Natural killer cell (primary cell): ENCODE measurements at places on chromosomes 16 and 17.

DNA sequence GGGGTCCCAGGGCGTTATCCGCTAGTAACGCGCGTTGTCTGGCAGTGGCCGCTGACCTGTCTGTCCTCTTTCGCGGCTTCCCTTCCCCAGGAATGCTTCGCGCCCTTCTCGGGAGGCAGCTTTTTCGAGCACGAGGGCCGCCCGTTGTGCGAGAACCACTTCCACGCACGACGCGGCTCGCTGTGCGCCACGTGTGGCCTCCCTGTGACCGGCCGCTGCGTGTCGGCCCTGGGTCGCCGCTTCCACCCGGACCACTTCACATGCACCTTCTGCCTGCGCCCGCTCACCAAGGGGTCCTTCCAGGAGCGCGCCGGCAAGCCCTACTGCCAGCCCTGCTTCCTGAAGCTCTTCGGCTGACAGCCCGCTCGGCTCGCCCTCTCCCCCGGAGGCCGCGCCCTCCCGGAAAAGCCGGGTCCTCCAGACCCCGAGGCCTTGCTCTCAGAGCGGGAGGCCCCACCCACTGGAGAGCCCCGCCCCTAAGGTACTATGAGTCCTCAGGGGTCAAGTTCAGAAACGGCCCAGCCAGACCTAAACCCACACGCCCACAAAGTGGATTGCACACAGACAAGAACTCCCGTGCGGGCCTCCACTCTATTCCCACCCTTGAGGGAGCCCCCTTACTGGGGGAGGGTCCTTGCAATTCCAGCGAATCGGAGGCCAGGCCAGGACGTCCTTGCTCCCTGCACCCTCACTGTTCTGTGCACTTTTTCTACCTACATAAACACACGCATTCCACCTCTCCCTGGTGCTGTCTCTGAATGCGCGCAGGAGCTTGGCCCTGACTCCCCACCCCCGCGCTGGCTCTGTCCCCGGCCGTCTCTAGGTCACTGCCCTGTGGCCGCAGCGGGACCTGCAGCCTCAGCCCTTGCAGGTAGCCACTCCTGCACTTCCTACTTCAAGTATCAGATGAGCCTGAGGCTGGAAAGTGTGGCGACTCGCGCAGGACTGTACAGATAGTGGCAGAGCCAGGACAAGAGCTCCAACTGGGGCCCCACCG lies 5.4 kb upstream of the SLC5A2 start:
- peaks cover 26% of the 10 kb centered on the region for H3K4me1 ChIP-seq
- H3K27me3 ChIP-seq, result peaks cover 2% of the 10 kb centered on the region
- peak overlapping the region; percentile 60 for H3K4me3 ChIP-seq
- H3K36me3 ChIP-seq, result no peaks in the 10 kb centered on the region
- no peak overlapping the region for H3K27ac ChIP-seq

DNA sequence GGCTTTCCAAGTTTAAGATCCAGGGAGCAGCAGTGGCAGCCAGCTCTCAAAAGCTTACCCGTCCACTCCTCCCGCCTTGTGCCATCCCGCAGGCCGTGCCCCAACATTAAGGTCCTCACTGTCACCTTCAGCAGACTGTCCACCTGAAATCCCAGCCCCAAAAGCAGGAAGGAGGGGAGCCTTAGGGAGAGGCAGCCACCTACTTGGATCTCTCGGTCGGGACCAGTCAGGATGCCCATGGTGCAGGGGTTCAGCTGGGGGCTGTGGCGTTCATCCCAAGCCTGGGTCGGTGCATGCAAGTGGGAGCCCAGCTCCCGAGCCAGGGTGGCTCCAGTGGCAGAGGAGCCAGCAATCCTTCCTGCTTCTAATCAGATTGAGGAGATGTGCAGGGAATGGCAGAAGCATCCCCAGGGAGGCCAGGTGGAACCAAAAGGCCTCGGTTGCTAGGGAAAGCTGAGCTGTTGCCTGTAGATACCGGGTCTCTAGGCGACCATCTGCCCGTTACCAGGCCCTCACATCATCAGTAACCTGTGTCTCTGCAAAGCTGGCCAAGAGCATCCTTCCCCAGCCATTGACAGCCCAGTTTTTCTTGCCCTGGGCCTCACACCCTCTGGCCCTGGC lies 24.6 kb downstream of the CNGB1 start:
- no peaks in the 10 kb centered on the region for H3K4me1 ChIP-seq
- no peak for DNase-seq
- H3K27me3 ChIP-seq, result no peaks in the 10 kb centered on the region
- H3K36me3 ChIP-seq, result no peaks in the 10 kb centered on the region

DNA sequence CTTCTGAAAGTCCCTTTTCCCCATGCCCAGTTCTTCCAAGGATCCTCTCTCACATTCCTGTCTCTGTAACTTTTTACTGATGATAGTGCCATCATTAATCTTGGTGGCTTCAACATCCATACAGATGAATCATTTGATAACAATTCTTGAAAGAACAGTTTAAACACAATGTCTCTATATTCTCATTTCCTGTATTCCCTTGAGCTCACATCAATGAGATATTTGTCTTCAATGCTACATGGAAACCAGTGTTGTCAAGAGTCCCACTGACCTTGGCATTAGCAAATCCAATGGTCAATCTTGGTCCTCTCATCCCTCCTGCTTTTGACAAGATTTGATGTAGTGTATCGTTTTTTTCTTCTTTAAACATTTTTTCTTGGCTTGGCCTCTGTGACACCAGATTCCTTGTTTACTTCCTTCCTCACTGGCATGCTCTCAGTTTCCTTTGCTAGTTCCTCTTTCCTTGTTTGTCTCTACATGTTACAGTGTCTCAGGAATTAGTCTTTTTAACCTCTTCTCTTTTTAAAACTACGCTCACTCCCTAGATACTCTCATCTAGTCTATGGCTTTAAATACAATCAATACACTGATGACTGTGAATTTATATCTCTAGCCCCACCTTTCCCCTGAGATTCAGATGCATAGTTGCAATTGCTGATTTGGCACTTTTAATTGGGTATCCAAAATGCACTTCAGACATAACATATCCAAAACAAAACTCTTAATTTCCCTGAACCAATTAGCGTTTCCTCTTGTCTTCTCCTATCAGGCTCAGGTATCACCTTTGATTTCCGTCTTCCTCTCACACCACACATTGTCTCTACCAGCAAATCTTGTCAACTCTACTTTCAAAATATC lies 134.0 kb downstream of the MYO1D start:
- H3K4me1 ChIP-seq, result no peaks in the 10 kb centered on the region
- no peaks in the 10 kb centered on the region for H3K36me3 ChIP-seq
- no peak overlapping the region for H3K27ac ChIP-seq
- DNase-seq, result no peak
- H3K4me3 ChIP-seq, result no peak overlapping the region
- no peaks in the 10 kb centered on the region for H3K27me3 ChIP-seq

GRCh38 chr16:27291722-27292240 lies 22.0 kb upstream of the IL4R start:
- no peak overlapping the region for H3K4me3 ChIP-seq
- H3K27ac ChIP-seq, result no peak overlapping the region

DNA sequence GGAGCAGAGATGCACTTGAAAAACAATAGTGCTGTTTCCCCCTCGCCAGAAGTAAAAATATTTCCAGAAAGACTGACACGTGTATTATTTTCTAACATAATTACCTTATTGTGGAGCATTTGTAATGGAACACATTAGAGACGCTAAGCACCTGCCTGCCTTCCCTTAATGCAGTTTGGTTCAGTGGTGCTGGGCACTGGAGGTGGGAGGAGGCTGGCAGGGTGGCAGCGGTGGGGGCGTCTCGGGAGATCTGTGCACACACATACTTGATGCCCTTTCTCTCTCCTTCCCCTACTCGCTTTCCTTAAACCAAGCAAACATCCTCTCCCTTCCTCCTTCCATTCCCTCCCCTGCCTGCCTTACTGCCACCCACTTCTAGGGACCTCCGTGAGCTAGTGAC lies 156.6 kb upstream of the SDK2 start:
- H3K27me3 ChIP-seq, result no peaks in the 10 kb centered on the region
- no peaks in the 10 kb centered on the region for H3K36me3 ChIP-seq
- H3K4me1 ChIP-seq, result no peaks in the 10 kb centered on the region
- H3K27ac ChIP-seq, result no peak overlapping the region

DNA sequence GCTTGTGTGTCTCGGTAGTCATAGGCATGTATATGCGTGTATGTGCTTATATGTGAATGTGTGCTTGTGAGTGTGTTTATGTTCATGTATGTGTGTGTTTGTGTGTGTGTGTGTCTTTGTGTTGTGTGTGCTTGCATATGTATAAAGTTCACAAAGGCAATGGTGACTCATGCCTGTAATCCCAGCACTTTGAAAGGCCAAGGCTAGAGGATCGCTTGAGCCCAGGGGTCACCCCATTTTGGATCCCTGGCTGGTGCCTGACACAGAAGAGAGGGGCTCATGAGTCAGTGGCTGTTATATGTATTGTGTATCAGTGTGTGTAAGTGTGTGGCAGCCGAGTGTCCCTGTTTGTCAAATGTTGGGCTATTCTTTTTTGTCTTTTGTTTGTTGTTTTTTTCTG lies 69.3 kb downstream of the ABCC1 start:
- H3K4me3 ChIP-seq, result no peak overlapping the region
- H3K4me1 ChIP-seq, result no peaks in the 10 kb centered on the region
- H3K27me3 ChIP-seq, result no peaks in the 10 kb centered on the region
- H3K36me3 ChIP-seq, result peaks cover 36% of the 10 kb centered on the region
- H3K27ac ChIP-seq, result no peak overlapping the region

DNA sequence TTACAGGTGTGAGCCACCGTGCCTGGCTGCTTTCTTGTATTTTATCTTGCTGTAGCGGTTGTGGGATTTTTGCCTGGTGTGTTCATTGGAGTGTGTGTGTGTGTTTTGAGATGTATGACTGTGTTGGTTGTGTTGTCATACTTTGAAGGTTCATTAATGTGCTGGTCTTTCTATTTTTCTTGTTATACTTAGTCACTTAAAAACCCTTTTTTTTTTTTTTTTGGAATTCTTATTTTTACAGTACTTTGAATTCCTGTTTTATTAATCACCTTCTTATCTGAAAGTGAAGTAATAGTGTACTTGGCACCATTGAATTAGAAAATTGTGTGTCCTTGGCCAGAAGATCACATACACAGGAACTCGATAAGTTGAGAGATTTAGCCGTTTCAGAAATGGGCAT lies 30.2 kb downstream of the TENT4B start:
- H3K27me3 ChIP-seq, result no peaks in the 10 kb centered on the region
- no peak for DNase-seq
- no peak overlapping the region for H3K4me3 ChIP-seq

DNA sequence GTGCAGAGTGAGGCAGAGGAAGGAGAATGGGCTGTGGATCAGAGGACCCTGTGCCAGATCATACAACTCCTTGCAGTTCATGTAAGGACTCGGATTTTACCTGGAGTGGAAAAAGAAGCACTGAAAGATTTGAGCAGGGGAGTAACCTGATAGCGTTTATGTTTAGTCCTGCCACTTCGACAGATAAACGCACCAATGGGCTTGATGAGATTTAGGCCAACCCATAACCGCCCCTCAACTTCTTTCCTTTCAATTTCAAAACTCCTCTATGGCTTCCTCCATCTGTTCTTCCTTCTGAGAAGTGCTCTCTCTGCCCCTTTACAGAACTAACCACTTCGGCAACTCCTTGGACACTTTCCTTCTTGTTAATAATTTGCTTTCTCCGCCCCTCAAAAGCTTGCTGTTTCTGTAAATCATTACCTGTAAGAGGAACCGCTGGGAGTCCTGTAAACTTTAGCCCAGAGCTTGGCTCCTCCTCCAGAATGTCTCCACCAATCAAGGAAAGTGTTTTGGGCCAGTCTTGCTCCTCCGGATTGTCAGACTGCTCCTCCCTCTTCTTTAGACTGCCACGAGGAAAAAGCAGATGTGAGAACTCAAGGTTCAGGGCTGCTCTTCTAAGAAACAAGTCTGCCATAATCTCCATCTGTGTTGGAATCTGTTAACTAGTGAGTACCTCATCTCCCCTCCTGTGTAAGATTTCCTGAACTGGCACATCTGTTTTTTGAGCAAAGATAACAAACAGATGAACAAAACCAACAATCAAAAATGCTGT lies at the start of gene ACSM3:
Gene ACSM3 (plus strand): TSS at position 554 of the 772 bp plus-strand sequence. CDS start 6,021 bp downstream, outside the sequence.
- H3K4me3 ChIP-seq, result peak within 1 kb of the TSS; percentile 45
- peak; percentile 86 for DNase-seq
- peak within 1 kb of the TSS; percentile 76 for H3K27ac ChIP-seq
- peaks cover 4% of the 10 kb centered on the region for H3K4me1 ChIP-seq
- H3K36me3 ChIP-seq, result no peaks in the 10 kb centered on the region

- no peak overlapping the region for H3K27ac ChIP-seq
- no peak for DNase-seq
- H3K4me3 ChIP-seq, result no peak overlapping the region
- H3K36me3 ChIP-seq, result no peaks in the 10 kb centered on the region
- no peaks in the 10 kb centered on the region for H3K4me1 ChIP-seq
Observed at GRCh38 chr16:12976496-12976895, 75.1 kb downstream of the SHISA9 start.

- H3K4me1 ChIP-seq, result peaks cover 10% of the 10 kb centered on the region
- DNase-seq, result peak; percentile 67
- no peak overlapping the region for H3K4me3 ChIP-seq
- H3K27me3 ChIP-seq, result no peaks in the 10 kb centered on the region
- peaks cover 7% of the 10 kb centered on the region for H3K36me3 ChIP-seq
Observed at GRCh38 chr16:3983081-3983520, 102.6 kb upstream of the CREBBP start.

DNA sequence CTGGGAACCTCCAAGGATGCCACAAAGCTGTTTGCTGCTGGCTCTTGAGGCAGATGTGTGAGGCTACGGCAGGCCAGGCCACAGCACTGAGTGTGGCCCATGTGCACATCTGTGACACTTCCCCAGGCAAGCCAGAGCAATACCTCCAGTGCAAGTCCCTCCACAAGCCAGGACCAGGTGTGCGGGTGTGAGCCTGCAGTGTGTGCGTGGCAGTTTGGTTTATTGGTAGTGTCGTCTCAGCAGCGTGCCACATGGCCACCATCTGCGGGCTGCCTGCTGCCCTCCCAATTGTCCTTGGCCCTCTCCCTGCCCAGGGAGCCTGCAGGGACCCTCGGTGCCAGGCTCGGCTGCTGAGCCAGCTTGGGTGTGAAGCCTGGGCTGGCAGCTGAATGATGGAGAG lies 9.9 kb upstream of the SREBF1 start:
- no peak overlapping the region for H3K27ac ChIP-seq
- H3K4me3 ChIP-seq, result no peak overlapping the region
- H3K4me1 ChIP-seq, result peaks cover 50% of the 10 kb centered on the region
- no peak for DNase-seq
- no peaks in the 10 kb centered on the region for H3K36me3 ChIP-seq
- H3K27me3 ChIP-seq, result no peaks in the 10 kb centered on the region

GRCh38 chr17:67238991-67239390 lies 6.0 kb downstream of the HELZ start:
- H3K27me3 ChIP-seq, result no peaks in the 10 kb centered on the region
- H3K4me3 ChIP-seq, result no peak overlapping the region
- DNase-seq, result no peak
- H3K27ac ChIP-seq, result no peak overlapping the region
- peaks cover 56% of the 10 kb centered on the region for H3K36me3 ChIP-seq
- H3K4me1 ChIP-seq, result peaks cover 5% of the 10 kb centered on the region
